ENCODE measurements at places on chromosomes 6 and 20.

DNA sequence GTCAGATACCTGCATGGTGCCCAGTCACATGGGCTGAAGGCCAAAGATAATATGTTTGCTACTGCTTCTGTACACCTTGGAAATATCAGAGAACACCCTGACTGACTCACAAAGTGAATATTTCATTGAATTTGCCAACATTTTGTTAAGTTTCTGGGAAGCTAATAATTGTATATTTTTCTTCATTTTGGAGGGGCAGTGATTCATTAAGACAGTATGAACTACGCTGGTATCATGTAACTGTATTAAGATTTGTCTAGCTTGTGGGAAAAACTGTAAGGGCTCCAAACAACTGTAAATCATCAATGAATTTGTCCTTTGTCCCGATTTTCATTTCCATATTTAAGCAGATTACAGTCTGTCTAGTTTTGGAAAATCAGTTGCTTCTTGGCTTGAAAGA lies 102.3 kb upstream of the CCN2 start:
- no peak for DNase-seq

DNA sequence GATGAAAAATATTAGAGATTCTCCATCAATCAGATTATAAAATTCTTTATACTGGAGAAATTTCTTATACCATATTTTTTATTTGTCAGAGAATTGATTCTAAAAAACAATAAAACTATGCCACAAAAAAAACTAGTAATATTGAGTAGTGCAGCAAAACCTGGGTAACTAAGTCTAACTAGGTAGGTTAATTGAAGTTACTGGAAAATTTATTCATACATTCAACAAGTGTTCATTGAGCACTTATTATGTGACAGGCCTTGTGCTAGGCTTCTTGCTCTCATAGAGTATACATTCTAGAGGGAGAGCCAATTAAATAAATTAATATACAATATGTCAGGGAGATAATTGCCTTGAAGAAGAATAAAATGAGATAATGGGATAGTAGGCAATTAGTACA lies 189.4 kb downstream of the EYA4 start:
- DNase-seq = no peak

GRCh38 chr6:26392932-26393636 lies 9.0 kb upstream of the BTN3A1 start:
- DNase-seq = no peak

DNA sequence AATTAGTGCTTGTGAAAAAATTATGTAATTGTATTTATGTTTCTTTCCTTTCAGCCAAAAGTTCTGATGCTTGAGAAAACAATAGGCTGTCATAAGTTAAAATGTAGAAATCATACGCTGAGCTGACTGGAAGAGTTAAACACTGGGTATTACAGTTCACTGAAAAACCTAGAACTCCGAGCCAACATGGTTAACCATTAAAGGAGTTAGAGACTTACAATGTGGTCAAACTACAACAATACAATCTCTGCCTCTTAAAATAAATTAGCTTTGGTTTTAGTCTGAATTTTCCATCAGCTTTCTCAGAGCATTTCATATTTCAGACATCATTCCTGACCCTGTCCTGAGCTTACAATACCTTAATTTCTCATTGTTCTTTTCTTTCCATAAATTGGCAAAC lies 91.0 kb downstream of the COL12A1 start:
- no peak for DNase-seq

GRCh38 chr20:58650181-58650775 lies 805 bp upstream of the STX16 start:
- no peak for DNase-seq
